ENCODE measurements at places on chromosomes 1 and 21.
A peak's percentile ranks its signal among the peaks of the same experiment; 100 is the strongest.

GRCh38 chr1:113141650-113142473 lies 68.9 kb downstream of the LRIG2 start:
- DNase-seq: no peak

- no peak for DNase-seq
These were observed 37.9 kb upstream of the MGST3 start for GRCh38 chr1:165592945-165593823.

DNA sequence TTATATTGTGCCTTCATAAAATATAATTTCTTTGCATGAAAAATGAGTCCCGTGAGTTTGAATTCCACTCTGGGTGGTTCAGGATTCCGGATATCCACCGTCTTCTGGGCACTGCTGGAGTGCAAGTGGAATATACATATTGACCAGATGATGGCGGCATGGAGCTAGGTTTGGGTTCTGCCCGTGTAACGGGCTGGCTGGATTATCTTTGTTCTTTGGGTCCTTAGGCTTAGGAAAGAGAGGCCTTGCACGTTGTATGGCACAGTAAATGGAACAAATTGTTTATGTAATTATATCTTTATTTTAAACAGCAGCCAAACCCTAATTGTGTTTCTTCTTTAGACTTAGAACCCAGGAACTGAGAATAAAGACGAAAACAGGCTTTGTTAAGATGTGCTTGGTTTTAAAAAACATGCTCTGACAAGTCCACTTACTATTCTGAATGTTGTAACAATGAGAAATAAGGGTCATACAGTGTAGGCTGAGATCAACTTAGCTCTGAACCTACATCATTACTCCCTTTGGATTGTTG lies 13.5 kb upstream of the ACBD6 start:
- DNase-seq: peak; percentile 48

- DNase-seq: no peak
These were observed 56.3 kb downstream of the HTR6 start for GRCh38 chr1:19720973-19721372.

GRCh38 chr1:62013264-62013663 lies 181.4 kb upstream of the L1TD1 start:
- DNase-seq: no peak

DNA sequence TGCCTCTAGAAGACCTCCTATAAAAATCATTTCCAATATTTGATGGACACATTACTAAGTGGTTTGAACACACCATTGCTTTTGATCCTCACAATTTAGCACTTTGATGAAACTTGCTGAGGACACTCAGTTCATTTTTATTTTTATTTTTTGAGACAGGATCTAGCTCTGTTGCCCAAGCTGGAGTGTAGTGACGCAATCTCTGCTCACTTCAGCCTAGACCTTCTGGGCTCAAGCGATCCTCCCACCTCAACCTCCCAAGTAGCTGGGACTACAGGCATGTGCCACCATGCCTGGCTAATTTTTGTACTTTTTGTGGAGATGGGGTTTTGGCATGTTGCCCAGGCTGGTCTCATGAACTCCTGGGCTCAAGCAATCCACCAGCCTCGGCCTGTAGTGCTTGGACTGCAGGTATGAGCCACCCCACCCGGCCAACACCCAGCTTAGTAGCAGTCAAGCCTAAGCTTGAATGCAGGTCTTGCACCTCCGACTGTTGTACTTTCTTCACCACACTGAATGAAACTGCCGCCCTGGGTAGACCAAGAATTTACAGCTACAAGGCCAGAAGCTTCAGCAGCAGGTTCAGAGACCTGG lies 24.8 kb upstream of the ATP2B4 start:
- no peak for DNase-seq

- DNase-seq: no peak
These were observed 696 bp downstream of the LSS start for GRCh38 chr21:46227811-46228344.

DNA sequence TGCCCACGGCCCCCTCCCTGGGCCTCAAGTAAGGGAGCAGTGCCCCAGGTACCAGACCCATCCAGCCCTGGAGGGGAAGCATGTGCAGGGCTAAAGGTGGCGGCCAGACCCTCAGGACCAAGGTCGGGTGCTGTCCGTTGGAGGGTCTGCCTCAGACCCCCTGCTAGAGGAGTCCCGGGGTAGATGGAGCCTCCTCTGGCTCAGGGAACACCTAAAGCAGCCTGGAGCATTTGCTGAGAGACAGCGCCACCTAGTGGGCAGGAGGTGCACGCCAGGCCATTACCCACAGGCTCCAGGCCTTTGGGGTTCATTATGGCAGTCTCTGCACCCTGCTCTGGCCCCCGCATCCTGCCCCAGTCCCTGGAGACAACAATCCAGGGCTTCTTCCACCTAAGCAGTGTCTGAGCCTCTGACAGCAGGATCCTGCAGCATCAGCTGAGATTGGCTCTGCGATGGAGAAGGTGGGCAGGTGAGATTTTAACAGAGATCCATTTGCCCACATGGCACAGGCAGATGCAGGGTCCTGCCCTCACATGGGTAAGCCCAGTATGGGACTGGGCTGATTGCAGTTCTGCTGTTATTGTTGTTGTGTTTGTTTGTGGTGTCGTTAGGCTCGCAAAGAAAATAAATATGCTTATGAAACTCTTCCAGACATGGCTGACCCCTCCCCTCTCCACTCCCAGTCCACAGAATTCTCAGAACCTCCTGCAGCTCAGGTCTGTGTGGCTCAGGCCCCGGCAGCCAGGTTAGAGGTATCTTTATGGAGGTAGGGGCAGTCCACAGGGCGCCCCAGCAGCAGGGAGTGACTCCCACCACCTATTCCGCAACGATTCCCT lies 42.4 kb downstream of the CTNNBIP1 start:
- peak; percentile 62 for DNase-seq

DNA sequence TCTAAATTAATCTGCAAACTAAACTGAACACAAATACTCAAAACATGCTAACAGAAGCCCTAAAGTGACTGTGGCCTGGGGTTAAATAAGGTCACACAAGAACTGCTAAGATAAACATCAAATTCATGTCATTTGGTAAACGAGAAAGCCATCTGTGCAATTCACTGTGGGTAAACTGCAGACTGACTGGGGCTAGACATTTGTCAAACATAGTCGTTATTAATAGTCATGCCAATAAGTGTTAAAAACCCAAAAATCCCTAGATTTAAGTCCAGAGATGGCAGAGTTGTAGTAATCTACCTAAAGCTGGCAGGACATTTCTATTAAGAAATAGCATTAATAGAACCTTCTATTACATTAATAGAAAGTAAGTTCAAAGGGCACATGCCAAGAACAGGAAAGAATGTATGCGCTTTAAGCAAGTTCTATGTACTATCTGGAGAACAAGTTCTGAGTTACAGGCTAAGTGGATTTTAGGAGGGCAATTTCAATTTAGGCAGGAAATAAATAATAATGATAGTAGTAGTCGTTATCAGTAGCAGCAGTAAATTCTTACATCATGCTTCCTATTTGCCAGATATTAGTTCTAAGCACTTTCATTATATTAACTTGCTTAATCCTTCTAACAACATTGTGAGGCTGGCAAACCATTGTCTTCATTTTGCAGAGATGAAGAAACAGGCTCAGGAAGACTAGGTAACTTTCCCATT lies 8.6 kb downstream of the EDEM3 start:
- DNase-seq: no peak

- DNase-seq: no peak
These were observed 45.4 kb downstream of the BARHL2 start for GRCh38 chr1:90671741-90672140.

DNA sequence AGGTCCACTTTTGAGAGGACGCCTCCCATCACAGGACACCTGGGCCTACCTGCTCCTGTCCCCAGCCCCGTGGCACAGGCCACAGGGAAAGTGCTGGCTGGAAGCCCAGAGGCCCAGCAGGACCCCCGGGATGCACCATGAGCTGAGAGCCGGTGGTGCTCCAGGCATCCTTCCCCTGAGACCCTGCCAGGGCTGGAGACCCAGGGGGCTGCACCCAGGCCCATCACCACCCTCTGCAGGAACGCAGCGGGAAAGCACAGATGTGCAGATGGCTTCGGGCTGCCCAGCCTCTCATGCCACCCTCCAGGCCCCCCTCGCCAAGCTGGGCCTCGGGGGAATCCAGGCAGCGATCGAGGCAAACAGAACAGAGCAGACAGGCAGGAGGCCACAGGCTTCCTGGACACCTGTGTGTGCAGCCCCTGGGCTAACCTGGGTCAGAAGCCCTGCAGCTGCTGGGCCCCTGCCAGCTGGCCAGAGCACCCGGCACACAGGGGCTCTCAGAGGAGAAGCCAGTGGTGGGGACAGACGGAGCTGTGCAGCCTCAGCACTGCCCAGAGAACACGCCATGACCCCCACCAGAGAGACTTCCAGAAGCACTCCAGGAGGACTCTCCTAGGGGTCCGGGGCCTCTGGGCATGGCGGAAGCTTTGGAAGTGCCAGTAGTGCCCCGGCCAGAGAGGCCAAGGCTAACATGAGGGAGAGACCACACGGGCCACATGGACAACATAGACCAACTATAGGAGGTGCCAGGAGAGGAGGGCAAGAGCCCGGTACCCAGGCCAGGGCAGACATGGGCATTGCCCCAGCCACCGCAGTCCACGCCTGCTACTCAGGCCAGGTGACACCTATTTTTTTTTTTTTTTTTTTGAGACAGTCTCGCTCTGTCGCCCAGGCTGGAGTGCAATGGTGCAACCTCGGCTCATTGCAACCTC lies 71.4 kb downstream of the ARHGEF16 start:
- no peak for DNase-seq

GRCh38 chr1:217029281-217030157 lies 306.3 kb upstream of the ESRRG start:
- no peak for DNase-seq

- no peak for DNase-seq
These were observed 70.3 kb downstream of the OLFML2B start for GRCh38 chr1:161953256-161953920.

- DNase-seq: no peak
These were observed 1260.7 kb downstream of the PLA2G4A start for GRCh38 chr1:188089461-188089860.

DNA sequence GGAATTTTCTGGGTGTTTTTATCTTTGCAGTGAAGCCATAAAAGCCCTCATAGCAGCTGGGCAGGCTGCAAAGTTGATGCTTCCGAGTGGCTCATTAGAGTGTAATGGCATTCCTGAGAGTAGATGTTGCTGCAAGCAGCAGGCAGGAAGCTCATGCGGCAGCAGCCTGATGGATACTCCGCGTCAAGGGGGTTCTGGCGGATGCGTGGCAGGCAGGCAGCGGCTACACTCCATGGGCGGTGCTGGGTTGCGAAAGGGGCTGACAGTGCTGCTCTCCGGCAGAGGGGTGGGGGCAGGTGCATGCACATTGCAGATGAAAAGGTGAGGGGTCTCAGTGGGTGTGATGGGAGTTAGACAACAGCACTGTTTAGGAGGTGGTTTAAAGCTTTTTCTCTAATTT lies 93.2 kb upstream of the AJAP1 start:
- peak; percentile 13 for DNase-seq

DNA sequence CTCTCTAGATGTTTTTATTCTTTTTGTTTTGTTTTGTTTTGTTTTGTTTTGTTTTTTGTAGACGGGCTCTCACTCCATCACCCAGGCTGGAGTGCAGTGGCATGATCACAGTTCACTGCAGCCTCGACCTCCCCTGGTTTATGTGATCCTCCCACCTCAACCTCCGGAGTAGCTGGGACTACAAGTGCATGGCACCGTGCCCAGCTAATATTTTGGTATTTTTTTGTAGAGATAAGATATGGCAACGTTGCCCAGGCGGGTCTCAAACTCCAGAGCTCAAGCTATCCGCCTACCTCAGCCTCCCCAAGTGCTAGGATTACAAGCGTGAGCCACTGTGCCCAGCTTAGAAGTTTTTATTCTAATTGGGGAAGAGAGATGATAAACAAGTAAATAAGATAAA lies 13.3 kb upstream of the TP53BP2 start:
- no peak for DNase-seq

DNA sequence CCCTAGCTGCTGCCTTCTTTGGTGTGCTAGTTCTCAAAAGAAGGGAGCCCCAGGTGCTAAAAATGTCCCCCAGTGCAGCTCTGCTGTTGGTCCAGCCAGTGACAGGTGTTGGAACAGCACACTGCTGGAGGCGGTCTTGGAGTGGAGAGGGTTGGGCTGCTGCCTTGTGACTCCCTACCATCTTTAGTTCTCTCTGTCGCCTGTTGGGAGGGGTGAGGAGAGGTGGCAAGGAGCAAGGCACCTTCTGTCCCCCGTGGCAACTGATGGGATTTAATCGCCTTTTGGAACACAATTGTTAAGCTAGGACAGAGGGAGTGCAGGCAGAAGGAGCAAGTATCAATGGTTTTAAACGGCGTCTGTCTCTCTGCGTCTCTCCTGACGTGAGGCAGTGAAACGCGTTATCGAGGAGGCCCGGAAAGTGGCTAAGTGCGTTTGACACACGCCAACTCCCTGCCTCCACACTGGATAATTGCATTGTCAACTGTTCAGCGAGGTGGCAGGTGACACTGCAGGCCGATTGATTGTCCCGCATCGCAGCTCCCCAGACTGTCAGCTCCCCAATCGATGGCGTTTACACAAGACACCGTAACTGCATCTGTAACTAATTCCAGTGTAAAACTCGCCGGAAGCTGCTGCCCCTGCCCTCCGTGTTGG lies 34.0 kb downstream of the TMEM53 start:
- DNase-seq: no peak

- DNase-seq: peak; percentile 63
These were observed 13.2 kb upstream of the CELA3B start for GRCh38 chr1:21963477-21964217.

DNA sequence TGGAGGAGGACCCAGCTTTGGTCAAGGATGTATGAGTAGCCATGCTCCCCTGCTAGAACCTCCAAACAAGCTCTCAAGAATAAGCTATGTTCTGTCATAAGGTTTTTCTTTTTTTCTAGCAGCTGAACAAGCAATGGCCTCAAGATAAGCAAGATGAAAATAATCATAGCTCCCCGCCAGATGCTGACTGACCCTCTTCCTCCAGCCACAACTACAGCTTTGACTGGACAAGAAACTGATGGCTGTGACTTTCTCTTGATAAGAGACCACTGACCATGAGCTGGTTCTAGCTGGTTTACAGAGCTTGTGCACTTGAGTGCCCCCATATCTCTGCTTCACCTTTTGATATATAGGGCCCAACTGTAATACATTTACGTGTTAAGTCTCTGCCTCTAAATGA lies 38.2 kb upstream of the PARP1 start:
- no peak for DNase-seq

- DNase-seq: peak; percentile 6
These were observed 628.7 kb downstream of the PTPRU start for GRCh38 chr1:29865051-29865450.

DNA sequence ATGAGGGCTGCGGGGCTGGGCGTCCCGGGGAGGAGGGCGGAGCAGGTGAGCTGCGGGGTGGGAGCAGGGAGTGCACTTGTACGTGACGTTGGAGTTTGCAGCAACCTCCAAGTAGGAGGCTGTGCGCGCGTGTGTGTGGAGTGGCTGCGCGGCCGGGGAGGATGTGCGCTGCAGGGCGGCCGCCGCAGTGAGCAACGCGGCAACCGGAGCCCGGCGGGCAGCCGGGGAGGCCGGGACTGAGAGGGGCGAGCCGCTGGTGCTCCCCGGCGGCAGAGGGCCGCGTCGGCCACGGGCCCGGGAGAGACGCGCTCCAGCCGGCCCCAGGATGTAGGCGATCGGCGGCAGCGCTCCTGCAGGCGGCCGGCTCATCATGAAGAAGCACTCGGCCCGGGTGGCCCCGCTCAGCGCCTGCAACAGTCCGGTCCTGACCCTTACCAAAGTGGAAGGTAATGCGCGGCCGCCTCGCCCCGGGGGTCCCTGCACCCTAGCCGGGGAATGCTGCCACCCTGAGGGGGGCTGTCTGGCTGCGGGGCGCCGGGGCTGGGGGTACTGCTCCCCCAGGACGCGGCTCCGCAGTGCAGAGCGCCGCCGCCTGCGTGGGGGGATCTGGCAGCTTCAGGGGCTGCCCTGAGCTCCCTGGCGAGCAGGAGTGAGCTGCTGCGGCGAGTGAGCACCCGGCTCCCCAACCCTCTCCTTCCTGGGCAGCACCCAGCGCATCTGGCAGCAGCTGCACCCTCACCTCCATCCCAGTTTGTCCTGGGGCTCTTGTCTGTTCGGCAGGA lies 158.9 kb upstream of the COA6 start:
- DNase-seq: peak; percentile 66

Data from right kidney (tissue), 9 donors.